Astrocyte of the hippocampus (primary cell): ENCODE measurements at places on chromosomes 12 and 14.

- DNase-seq, result no peak
Observed at GRCh38 chr12:102509123-102509626, 28.8 kb upstream of the IGF1 start.

DNA sequence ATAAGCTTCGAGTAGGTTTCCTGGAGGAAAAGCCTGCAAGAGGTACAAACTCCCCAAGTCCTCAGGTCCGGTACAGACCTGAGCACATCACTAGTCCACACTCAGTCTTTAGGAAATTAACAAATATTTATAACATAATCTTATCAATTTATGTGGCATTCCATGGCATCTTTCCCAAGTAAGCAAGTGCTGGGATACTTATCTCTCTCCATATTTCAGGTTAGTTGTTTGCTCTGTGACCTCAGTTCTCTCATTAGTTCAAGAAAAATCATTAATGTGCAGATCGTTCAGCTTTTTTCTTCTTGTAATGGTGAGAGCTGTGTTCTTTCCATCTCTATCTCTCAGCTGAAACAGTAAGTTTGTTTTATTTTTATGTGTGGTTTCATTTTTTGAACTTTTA lies 34.7 kb downstream of the SPATA7 start:
- DNase-seq, result no peak

GRCh38 chr12:110829308-110829707 lies 17.5 kb upstream of the CCDC63 start:
- DNase-seq, result no peak

GRCh38 chr12:6603095-6603567 lies 4.0 kb downstream of the CHD4 start:
- peak; percentile 53 for DNase-seq

DNA sequence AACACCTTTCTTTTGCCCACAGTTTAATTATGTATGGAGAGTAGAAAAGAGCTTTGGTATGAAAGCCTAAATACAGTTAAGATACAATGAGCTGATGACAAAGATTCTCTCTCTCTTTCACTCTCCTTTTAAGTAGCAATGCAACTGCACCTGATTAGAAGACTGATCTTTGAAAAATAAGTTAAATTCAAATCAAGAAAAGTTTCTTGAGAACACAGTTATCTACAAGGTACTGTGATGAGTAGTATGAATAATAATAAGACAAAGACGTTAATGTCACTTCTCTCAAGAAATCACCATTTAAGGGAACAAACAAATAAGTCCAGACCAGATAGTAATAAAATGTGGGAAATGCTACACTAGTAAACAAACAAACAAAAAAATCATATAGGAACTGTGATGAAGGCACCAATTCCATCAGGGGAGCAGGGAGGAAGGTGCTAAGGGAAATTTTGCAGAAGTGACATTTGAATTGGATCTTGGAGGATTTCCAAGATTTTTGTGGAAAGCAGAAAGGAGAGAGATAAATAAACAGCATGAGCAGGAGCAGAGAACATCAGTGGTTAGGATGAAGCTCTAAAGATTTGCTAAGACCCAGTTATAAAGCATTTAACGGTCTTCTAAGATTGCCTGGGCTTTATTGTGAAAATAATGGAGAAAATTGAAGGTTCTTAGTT lies 65.2 kb upstream of the STK38L start:
- peak; percentile 70 for DNase-seq

DNA sequence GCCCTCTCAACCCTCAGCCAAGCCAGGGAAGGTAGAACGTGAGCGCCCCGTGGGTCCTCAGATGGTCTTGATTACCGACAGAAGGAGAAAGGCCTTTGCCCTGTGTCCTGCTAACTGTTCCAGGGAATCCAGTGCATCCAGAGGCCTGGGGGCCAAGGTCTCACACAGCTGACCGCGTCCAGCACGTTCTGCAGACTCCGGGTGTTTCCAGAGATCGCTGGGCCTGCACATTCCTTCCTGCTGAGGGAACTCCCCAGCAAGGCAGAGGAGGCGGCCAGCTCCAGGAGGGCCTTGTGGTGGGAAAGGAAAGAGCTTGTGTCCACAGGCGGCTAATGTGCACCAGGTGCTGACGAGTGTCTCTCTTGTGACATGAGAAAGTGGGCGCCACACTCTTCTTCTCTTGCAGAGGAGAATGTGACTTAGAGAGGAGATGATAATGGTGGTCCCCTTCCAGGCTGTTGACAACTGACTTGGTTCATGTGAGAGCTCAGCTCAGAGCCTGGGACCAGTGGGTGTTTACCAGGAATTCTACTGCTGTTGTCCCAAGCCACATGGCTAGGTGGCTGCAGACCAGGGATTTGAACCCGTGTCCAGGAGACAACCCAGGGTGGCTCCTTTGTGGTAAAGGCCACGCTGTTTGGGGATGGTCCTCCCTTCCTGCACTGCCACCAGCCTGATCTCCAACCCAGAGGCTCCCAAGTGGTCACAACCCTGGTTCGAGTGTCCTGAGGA lies 46.8 kb upstream of the DLK1 start:
- DNase-seq, result peak; percentile 86

GRCh38 chr12:20424841-20425240 lies 56.5 kb downstream of the PDE3A start:
- no peak for DNase-seq

GRCh38 chr12:56941299-56942017 lies 7.2 kb upstream of the SDR9C7 start:
- peak; percentile 14 for DNase-seq
